ENCODE measurements at places on chromosomes 11 and 22.

- no peak for DNase-seq
Measured at GRCh38 chr11:46306296-46306853, 28.9 kb downstream of the CREB3L1 start.

DNA sequence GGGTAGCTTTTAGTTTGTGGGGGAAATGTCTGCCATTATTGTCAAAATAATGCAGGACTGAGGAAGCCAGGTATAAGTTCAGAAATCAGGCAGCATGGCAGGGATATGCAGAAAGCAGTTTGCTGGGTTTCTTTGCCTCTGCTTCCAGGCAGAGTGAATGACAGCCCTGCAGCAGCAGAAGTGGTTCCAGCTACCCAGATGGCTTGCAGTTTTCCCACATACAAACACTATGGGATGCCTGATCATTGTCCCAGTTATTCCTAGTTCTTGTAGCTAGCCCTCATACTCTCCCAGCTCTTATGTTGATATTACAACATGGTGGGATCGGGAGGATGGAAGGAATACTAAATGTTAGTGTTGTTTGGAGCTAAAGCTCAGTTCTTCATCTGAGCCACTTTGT lies 2.8 kb upstream of the DIXDC1 start:
- no peak for DNase-seq

DNA sequence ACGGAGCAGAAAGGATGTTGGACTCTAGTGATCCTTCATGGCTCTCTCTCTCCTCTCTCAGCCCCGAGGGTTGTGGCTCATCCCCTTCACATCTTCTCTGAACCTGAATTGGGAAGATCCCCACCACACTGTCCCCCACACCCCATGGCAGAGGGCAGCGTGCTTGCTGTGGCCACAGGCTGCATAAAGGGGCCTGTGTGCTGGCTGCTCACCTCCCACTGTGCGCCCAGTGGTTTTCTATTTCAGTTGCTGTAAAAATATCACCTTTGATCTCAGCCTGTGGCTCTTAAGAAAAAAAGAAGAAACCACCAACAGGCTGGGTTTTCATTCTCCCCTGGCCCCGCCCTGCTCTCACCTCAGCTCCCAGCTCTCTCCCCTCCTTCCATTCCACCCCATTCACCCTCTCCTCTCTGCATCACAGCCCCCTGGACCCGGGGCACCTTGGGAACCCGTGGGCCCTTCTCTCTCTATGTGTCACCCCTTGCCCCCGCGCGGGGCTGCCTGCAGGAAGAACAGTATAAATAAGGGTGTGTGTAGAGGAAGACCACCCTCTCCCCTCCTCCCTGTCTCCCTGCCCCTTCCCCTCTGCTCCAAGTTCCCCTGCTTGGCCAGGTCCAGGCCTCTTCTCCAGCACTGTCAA lies 25.8 kb upstream of the WNT11 start:
- DNase-seq: no peak

DNA sequence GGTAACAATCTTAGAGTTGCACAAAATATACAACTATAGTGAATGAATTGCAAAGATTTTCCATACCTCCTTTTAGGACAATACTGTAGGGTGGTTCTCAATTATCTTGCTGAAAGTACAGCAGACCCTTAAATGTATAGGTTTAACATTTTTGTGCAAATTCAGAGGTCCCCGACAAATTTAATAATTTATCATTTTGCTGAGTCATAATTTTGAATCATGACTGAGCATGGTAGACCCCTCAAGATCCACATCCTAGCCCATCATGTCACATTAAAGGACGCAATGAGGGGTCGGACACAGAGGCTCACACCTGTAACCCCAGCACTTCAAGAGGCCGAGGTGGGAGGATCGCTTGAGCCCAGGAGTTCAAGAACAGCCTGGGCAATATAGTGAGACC lies 43.5 kb downstream of the OSBP start:
- DNase-seq: no peak

- no peak for DNase-seq
Measured at GRCh38 chr11:113567867-113568544, 92.8 kb upstream of the DRD2 start.

GRCh38 chr11:95816037-95816436 lies 25.7 kb downstream of the CEP57 start:
- no peak for DNase-seq

GRCh38 chr11:18594999-18595749 lies 4.4 kb upstream of the MISFA start:
- no peak for DNase-seq

DNA sequence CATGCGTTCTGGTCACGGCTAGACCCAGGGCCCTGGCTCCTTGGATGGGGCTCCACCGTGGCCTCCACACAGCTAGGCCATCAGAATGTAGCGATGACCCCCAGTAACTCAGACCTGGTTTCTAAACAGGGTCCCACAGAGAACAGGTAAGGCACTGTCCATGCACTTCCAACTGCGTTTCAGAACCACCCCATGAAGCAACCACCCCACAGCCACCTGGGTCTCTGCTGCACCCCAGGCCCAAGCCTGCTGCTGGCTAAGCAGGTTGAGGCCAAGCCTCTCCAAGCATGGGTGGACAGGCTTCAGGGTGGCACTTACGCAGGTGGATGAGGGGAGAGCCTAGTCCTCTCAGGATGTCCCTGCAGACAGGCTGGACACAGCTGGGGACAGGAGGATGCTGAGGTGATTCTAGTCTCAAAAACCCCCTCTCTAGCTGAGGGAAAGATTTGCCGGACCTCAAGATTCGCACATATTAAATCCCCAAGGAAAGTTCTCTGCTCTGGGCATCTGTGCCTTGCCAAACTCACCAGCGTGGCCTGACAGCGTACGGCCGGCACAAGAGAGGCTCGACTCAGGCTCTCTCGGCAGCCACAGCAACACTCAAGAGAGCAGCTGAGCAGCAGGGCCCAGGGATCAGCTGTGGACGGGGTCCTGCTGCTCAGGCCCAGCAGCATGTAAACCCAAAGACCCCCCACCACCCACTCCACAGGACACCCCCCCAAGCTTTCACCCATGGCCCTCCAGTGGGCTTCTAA lies 141.6 kb downstream of the CRYBB2 start:
- no peak for DNase-seq

- DNase-seq: no peak
Measured at GRCh38 chr11:33545931-33546330, 154.7 kb downstream of the C11orf91 start.

GRCh38 chr11:17528906-17529843 lies 15.0 kb downstream of the USH1C start:
- DNase-seq: no peak

DNA sequence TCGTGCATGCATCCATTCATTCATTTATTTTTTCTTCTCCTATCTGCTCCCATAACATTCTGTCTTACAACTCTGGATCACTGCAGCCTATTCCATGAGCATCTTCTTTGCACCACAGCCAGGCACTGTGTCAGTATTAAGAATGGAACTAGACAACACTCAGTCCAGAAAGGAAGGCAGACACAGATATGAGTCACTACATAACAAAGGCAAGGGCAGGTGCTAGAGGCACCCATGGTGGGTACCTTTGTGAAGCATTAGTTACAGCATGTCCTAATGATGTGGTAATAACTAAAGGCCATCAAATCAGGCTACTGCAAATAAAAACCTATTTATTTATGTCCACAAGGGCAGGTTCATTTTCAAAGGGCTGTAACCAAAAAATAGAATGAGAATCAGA lies 28.1 kb downstream of the TENM4 start:
- DNase-seq: no peak

DNA sequence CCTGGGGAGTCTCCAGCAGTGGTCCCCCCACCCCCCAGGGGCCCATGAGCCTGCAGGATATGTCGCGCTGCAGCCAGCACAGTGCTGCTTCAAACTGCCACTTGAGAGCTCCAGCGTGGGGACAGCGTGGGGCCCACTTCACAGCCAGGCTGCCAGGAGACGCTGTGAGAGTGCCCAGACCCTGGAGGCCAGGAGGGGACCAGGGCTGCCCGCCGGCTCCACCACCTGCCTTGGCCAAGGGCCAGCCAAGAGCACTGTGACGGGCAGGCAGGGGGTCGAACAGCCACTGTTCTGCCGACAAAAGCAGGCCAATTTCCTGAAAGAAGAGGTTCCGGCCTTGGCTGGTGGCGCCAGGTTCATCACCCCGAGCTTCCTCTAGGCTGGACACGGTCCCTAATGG lies 60.2 kb downstream of the FLRT1 start:
- DNase-seq: no peak

DNA sequence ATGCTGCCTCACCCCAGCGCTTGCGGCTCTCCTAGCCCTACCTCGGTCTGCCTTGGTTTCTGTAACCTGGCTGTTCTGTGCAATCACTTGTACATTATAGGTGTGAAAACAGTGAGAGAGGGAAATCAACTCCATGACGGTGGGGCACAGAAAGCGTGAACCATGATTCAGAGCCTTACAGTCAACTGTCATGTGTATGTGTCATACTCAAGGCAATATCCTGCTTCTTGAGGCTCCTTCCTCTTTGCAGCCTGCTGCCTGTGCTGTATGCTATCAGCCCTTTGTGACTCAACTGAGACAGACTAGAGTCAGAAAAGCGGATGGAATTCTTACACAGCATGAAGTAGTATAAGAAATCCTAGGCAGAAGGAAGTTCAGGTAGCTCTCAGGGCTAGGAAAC lies 2.1 kb downstream of the NRIP3 start:
- no peak for DNase-seq

GRCh38 chr11:117815262-117815803 lies 9.2 kb downstream of the FXYD2 start:
- peak; percentile 42 for DNase-seq

DNA sequence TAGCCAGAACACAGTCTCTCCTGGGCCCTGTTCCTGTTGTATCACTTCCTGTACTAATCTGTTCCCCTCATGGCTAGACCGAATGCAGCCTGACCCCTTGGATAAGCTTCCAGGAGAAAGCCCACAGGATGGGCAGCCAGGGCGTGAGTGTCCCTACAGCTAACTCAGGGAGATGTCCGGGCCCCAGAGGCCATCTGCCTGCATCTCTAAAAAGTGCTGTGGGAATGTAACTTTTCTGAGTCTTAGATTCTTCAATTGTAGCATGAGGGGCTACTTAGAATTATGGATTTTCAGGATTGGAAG lies 7.7 kb upstream of the MALAT1 start:
- no peak for DNase-seq

DNA sequence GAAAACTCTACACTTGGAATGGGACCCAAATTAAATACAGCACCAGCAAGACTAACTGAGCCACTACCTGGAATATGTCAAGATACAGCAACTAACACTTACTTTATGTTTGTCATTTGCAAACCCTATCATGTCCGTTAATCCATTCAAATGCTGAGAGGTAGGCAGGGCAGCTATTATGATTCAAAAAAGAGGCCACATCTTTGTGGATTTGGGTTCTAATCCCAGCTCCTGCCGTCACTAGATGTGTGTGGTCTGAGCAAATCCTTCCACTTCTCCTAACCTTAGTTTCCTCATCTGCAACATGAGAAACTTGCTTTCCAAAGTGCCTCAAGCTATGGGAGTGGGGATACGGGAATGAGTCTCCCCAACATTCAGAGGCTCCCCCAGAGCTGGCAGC lies 24.2 kb downstream of the FLI1 start:
- no peak for DNase-seq

DNA sequence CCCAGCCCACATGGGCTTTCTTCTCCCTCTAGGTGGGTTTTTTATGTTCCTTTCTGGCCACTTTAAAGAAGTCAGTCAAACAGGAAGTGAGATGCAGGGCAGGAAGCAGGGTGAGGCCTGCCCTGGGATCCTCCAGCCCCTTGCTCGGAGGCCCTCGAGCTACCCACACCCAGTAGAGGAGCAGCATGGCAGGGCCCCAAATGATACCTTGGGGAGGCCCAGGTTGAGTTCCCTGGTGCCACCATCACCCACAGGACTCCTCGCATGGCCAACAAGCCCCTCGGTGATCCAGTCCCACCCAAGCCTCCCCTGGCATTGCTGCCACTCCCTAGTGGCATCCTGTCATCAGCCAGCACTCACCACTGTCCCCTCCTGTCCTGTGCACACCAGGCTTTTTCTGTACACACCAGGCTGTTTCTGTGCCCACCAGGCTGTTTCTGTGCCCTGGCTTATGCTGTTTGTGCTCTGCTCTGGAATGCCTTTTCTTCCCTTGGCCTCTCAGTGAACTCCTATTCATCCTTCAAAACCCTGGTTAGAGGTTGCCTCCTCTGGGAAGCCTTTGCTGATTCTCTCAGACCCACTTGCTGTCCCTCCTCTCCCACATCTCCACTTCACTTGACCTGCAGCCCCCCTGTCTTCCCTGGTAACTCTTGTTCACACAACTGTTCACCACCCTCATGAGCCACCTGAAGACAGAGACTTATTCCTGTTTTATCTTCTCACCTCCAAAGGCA lies 3.1 kb upstream of the PTGDR2 start:
- no peak for DNase-seq

DNA sequence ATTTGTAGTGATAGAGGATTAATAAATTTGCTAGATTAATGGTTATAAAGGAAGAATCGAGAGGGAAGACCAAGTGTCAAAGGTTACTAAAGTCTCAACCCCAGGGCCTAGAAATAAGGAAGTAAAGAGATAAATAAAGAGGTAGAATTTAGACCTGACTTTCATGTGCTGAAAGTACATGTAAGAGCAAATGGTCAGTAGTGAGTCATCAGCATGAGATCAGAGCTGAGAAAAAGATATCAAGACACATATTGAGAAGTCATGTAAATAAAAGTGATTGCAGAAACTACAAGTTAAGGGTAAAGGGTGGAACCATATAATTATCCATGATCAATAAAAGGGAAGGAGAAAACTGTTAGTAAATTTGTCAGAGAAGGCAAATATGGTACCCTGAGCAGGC lies 1.4 kb upstream of the OR8B8 start:
- no peak for DNase-seq

DNA sequence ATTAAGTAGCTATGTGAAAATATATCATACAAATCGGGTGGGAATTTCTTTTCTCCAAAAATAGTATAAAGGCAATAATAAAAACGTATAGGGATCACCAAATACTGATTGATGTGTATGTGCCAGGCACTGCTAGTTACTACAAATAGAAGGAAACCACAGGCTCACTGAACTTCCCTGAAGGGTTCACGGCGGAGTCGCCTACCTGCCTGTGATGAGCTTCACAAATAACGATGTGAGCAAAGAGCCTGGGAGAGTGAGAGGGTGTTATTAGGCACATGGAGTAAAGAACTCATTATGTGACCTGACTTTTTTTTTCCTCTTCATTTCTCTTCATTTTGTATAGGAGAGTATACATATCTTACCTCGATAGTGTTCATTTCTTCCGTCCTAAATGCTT lies 36.0 kb upstream of the L3MBTL2 start:
- no peak for DNase-seq

- DNase-seq: no peak
Measured at GRCh38 chr11:30729187-30729713, 143.1 kb upstream of the MPPED2 start.

DNA sequence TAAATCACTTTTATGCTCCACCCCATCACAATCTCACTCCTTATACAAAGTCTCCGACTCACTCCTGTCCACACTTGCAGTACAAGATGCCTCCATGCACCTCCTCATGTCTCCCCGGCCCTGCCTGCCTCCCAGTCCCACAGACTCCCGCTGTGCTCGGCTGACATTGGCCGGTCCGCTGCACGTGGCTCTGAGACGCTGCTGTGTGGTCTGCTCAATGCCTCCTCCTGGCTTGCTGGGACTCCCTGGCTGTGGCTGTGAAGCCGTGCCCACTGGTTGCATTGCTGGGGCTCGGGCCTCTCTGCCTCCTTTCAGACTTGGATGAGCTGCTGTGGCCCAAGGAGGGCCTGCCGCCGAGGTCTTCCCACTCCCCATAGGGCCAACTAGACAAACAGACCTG lies 224.0 kb upstream of the B3GAT1 start:
- DNase-seq: no peak
